ENCODE measurements at places on chromosomes 5 and 9.

- DNase-seq, result no peak
Observed at GRCh38 chr9:20591223-20591622, 31.1 kb downstream of the MLLT3 start.

DNA sequence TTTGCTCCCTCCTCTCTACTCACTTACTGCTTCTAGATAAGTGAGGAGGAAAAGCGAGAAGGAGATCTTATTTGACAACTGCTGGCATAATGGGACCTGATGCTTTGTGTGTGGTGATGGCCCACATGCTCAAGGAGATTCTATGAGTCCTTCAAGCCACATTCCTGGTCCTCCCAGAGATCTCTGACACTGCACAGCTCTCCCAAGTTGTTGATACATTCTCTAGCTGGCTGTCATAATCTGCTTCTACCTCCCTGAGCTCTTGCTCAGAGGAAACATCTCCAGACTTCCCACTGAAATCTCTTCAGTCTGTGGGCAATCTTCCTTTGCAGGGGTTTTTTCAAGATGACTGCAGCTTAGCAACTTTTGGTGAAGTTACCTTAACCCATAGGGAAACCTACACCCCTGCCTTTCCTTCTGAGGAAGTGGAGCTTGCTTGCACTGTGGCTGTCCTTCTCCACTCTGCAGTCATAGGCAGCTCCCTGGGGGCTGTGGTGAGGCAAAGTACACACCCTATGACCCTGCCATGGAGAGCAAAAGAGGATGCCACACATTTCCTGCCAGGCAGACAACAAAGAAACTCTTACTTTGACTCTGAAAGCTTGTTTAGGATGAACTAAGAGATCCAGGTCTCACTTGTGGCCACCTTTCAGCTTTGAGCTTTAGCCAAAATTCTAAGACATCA is 163.8 kb downstream of the TMEM38B start:
- peak; percentile 4 for DNase-seq

DNA sequence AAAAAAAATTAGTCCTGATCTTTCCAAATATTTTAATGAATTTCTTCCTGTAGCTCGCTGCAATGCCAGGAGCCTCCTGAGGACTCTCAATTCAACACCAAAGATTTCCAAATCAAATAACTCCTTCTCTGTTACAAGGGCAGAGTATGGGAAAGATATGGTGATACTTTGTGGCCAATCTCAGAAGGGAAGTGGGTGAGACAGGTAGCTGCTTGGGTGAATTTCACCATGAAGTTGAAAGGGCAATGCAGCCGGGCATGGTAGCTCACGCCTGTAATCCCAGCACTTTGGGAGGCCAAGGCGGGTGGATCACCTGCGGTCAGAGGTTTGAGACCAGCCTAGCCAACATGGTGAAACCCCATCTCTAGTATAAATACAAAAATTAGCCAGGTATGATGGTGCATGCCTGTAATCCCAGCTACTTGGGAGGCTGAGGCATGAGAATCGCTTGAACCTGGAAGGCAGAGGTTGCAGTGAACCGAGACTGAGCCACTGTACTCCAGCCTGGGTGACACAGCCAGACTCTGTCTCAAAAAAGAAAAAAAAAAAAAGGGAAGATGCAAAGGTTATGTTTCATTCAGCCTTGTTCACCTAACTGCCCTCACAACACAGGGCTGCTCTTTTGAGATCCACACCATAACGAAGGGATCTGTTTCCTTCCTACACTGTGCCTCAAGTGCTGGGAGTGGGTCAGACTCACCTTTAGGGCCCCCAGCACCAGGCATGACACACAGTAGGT is 58.6 kb downstream of the PTPN3 start:
- no peak for DNase-seq

DNA sequence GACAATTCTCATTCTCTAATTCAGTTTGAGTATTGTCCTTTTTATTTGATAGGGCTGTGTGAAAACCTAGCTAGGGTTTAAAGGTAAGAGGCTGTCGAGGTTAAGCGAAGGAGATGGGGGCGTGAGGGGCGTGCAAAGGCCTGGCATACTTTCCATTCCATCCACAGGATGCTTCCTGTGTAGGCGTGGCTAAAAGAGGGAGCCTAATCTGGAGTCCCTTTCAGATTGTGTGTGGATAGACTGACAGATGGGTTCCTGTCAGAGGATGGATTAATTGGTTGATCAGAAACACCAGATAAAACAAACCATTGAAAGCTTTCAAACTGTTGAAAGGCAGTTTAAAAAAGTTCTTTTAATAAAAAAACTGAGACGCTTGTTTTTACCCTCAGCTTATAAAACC is 1.1 kb upstream of the ELL2 start:
- peak; percentile 24 for DNase-seq

DNA sequence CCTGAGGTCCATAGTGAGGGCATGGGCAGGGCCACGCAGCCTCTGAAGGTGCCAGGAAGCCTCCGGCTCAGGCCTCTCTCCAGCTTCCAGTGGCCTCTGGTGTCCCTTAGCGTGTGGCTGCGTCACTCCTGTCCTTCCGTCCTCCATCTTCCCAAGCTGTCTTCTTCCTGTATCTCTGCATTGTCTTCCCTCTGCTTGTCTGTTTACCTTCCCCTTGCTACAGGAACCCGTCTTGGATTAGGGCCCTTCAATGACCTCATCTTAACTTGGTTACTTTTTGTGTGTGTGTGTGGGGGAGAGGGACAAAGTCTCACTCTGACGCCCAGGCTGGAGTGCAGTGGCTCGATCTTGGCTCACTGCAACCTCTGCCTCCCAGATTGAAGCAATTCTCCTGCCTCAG is 14.4 kb downstream of the ASS1 start:
- DNase-seq, result no peak

GRCh38 chr9:31674264-31674663 is 710.2 kb upstream of the ACO1 start:
- DNase-seq, result no peak

- no peak for DNase-seq
Observed at GRCh38 chr5:64914396-64914795, 145.7 kb downstream of the CWC27 start.

- DNase-seq, result no peak
Observed at GRCh38 chr5:87399720-87400119, 13.0 kb downstream of the CCNH start.

DNA sequence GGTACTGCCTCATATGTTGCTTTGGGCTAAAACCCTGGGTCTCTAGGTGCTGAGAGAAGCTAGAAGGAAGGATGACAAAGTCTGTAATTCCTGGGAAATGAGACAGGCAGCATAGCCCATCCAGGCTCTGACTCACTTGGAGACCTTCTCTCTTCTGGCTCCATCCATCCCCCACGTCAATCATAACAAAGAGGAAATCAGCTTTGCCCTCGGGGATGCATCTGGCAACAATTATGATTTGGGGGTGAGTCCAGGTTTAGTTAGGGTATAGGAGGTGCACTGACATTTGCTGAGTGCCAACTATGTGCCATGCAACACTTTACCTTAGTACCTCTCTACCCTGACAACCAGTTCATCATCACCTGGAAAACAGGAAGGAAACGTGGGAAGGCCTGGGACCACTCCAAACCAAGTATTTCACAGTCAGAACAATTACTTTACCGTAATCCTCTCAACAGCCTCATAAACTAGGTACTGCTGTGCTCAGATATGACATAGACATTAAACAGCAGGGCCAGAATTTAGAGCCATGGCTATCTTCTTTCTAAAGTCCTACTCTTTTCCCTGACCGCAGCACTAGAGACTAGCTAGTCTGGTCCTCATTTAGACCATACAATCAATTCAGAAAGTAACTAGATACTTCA is 39.1 kb upstream of the GZMA start:
- no peak for DNase-seq

GRCh38 chr5:42779083-42779482 is 22.5 kb downstream of the CCDC152 start:
- no peak for DNase-seq

DNA sequence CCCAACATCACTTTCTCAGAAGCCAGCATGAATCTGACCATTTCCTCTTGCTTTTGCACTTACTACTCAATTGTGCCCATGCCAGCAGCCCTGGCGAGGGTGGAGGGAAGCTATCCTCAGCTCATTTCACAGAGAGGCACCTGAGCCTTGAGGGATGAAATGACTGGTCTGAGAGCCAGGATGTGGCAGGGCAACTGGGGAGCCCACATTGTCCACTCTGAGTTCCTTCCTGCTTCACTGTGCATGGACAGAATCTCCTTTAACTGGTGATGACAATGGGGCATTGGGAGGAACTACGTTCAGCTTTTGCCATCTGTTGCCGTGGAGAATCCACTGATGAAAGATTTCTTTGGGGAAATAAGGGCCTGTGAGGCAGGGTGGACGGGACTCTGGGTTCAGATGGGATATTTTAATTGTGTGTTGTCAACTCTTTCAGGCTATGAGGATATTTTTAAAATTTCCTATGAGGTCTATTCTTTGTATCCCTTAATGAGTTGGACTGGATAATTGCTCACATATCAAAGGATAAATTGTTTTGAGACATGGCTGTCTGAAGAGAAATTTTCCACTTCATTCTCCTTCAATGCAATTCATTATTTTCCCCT is 78.3 kb downstream of the TNC start:
- DNase-seq, result no peak

GRCh38 chr5:164256351-164256750 is 750.9 kb downstream of the MAT2B start:
- no peak for DNase-seq

DNA sequence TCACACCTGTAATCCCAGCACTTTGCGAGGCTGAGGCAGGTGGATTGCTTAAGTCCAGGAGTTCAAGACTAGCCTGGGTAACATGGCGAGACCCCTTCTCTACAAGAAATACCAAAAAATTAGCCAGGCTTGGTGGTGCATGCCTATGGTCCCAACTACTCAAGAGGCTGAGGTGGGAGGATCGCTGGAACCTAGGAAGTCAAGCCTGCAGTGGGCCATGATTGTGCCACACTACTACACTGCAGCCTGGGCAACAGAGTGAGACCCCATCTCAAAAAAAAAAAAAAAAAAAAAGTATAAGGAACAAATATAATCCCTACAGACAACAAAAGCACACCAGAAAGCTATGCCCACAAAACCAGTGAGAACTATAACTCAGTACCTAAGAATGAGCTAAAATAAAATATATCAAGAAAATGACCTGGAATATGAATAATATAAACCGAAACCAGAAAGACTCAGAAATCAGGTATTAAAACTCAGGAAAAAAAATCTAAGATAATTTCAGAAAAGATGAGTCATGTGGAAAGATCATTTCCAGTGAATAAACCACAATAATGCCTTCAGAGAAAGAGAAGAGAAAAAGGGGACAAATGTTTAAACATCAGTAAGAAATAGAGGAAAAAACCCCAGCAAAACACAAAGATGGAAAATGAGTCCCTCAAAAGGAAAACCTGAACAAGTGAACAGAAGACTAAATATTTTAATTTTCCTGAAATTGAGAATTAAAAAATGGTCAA is 57.4 kb downstream of the GOLPH3 start:
- DNase-seq, result no peak

DNA sequence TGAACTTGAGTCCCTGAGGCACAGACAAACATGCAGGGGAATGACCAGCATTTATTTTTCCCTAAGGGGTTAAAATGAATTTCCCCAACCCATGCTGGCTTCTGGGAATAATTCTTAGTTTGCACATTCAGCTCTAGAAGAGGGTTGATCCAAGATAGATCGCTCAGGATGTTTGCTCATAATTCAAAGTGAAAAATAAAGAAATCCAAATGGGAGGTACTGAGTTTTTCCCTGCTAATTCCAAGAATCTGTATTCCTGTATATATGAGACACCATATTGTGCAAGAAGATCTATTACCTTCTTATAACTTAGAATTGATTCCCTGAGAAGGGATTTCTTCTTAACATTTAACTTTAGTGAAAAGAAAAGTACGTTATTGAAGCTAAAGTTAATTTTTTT is 96.2 kb downstream of the VCAN start:
- no peak for DNase-seq

- no peak for DNase-seq
Observed at GRCh38 chr9:137251490-137252268, 593 bp downstream of the STPG3 start.

- DNase-seq, result no peak
Observed at GRCh38 chr5:155514105-155514563, 500.6 kb downstream of the KIF4B start.

- peak; percentile 14 for DNase-seq
Observed at GRCh38 chr9:73152953-73153352, 1.3 kb downstream of the ANXA1 start.

GRCh38 chr5:44542470-44542869 is 153.2 kb upstream of the FGF10 start:
- DNase-seq, result no peak

- peak; percentile 50 for DNase-seq
Observed at GRCh38 chr9:100473276-100474081, 530 bp downstream of the TMEFF1 start.

- DNase-seq, result no peak
Observed at GRCh38 chr9:135295551-135296300, 183.9 kb upstream of the PPP1R26 start.

DNA sequence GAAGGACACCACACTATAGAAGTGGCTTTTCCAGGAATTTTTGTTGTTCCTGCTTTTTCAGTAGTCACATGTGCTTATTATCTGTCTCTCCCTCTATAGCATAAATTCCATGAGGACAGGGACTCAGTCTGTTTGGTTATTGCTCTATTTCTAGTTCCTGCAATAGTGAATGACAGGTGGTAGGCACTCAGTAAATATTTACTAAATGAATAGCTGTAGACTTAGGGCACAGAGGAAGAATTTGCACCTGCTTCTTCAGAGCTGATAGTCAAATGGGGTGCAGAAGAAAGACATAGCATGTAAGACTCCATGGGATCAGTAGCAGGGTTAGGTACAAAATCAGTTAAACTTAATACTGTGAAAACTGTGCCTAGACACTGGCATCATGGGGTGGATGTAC is 580.2 kb downstream of the CCDC171 start:
- no peak for DNase-seq

DNA sequence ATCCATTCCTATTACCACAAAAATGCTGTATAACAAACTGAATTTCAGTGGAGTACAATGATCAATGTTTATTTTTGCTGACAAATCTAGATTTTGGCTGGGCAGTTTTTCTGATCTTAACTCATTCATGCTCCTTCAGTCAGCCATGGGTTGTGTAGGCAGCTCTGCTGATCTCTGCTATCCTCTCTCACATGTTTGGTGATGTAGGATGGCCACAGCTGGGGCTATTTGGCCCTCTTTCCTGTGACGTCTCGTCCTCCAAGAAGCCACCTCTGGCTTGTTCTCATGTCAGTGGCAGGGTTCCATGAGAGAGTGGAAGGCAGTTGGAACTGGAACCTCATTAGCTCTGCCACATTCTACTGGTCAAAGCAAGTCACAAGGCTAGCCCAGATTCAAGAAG is 8.9 kb downstream of the NLN start:
- DNase-seq, result no peak

- DNase-seq, result peak; percentile 87
Observed at GRCh38 chr9:131678499-131679111, 61.3 kb downstream of the RAPGEF1 start.

DNA sequence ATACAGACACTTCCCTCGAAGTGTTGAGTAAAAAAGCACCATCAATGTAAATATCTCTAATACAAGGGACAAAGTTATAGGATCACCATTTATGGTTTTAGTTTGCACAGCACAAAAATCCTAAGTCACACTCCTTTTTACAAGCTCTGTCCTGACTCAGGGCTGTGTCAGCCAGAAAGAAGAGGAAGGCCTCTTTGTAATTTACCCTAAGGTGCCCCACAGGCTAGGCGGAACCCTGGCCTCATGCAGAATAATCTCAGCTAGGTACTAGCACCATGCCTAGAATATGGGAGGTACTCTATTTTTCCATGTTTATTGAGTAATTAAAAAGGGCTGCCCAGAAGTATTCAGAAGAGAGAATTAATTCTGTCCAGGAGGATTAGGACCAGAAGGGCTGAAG is 36.9 kb downstream of the HAVCR1 start:
- DNase-seq, result no peak

GRCh38 chr5:175724314-175725275 is 66.7 kb downstream of the HRH2 start:
- DNase-seq, result no peak
